ENCODE measurements at places on chromosomes 12 and 14.

DNA sequence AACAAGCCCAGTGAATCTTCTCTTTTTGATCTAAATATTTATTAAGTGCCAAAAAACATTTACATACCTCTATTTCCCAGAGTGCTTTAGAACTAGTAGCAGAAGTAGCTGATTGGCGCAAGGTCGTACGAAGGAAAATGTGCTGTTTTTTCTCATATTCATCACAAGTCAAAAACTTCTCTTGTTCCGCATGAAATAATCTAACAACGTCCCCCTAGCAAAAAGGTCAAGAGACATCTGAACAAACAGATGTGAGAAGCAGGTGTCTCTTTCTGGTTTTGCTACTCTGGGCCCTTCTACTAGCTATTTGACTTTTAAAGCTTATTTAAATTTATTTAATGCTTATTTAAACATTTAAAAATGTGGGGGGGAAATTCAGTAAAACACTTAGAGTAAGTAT is 117.8 kb downstream of the ITPR2 start:
- DNase-seq: no peak

GRCh38 chr12:116172224-116172849 is 105.2 kb downstream of the MED13L start:
- DNase-seq: no peak

DNA sequence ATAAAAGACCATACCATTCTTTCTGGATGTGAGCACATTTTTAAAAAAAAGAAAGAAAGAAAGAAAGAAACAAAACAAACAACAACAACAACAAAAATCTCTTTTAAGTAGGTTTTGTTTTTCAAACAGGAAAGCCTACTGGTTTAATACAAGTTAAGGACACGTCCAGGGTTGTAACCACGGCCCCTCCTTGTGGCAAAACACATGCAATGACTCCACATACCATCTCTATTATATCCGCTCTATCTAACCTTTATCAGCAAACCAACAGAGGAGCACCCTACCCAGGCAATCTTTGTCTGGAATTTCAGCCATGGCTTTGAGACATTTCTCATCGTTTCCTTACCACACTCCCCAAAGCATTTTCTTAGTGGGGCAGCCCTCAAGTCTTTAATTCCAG is 360.5 kb upstream of the TMPO start:
- DNase-seq: peak; percentile 87

DNA sequence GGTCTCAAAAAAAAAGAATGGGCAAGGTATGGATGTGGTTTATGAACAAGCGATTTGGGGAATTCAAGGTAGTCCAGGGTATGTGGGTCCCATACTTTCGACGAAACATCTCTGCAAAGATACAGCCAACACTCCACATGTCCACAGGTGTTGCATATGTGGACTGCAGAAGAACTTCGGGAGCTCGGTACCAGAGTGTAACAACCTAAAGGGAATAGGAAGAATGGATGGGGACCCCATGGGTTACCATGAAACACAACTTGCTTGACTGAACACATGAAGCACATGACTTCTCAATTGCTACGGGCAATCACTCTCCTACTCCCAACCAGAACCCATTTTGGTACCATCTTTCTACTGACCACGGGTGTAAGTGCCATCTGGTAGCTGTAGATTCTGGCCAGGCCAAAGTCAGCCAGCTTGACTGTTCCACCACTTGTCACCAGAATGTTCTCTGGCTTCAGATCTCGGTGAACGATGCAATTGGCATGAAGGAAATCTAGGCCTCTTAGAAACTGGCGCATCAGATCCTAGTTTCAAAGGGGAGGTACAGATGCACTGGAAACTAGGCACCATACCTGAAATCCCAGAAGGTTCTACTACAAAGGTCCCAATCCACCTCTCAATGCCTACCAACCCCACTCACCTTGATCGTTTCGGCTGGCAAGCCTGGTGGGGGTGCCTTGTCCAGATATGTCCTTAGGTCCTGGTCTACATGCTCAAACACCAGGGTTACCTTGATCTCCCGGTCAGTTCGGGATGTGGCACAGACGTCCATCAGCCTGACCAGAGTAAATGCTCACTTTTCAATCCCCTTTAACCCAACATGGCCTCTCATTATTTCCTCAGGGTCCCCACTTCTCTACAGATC is 1.3 kb downstream of the CDK4 start:
- no peak for DNase-seq

DNA sequence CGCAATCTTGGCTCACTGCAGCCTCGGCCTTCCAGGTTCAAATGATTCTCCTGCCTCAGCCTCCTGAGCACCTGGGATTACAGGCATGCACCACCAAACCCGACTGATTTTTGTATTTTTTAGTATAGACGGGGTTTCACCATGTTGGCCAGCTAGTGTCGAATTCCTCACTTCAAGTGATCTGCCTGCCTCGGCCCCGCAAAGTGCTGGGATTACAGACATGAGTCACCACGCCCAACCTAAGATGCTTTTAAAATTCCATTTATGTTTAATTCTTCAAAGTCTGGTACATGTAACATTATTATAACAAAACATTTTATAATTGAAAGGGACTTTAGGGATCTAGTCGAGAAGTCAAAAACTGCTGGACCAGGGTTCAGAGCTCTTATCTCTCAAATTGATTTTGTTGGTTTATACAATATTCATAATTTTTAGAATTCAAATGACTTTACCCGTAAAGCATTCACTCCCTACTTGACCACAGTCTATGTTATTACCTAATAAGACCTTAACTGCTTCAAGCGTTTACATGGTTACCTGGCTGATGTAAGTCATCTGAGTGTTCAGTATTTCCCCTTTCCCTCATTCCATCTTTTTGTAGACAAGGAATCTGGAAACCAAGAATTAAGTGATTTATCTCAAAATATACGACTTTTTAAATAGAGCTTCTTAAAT is 28.2 kb downstream of the RAP1B start:
- DNase-seq: no peak

DNA sequence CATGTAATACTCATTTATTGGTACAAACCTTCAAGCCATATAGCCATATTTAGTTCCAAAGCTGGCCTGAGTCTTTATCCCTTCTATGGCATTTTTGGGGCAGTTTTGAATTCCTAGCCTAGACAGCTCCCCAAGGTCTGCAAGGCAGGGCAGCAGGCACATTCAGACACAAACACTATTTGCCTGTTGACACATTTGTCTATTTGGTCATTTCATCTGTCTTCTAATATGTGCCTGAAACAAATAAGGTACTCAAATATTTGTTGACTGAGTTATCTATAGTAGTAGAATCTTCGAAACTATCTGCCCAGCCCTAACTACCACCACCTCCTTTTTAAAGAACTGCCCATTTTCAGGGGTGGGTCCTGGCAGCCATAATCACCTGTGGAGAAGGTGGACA is 9.3 kb downstream of the PPM1H start:
- DNase-seq: no peak

DNA sequence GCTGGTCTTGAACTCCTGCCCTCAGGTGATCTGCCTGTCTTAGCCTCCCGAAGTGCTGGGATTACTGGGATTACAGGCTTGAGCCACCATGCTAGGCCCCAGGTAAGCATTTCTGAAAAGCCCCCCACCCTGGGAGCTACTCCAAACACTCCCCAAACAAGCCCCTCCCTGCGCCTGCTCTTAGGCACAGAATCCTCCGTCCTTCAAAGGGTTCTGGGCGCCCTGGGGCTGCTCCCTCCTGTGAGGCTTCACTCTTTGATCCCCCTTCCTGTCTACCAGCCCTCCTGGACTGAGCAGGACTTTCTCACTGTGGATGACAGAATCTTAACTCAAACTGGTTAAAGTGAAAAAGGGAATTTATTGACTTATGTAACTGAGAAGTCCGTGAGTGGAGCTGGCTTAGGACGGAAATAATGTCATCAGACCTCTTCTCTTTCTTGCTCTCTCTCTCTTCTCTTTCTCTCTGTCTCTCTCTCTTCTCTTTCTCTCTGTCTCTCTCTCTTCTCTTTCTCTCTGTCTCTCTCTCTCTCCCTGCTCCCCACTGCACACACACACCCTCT is 66.9 kb upstream of the CLMN start:
- DNase-seq: no peak
